Effector CD8-positive, alpha-beta T cell (primary cell): ENCODE measurements at places on chromosomes 2 and 18.

DNA sequence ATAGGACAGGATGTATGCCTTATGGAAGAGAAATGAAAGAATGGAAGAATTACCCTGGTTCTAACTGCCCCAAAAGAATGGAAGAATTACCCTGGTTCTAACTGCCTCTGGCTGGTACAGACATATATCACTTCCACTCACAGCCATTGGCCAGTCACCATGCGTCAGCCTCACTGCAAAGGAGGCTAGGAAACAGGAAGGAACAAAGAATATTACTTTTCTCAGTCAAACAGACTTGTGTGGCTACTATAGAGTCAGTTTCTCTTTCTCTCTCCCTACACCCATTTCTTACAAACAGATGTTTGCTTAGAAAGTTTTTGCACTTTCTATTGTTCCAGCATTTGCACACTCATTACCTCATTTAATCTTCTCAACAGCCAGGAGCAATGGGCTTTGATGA is 1111.1 kb upstream of the KLHL29 start:
- no peak for DNase-seq

GRCh38 chr2:172571245-172571644 is 15.4 kb downstream of the PDK1 start:
- no peak for DNase-seq

GRCh38 chr2:37793004-37793403 is 121.6 kb upstream of the CDC42EP3 start:
- no peak for DNase-seq

DNA sequence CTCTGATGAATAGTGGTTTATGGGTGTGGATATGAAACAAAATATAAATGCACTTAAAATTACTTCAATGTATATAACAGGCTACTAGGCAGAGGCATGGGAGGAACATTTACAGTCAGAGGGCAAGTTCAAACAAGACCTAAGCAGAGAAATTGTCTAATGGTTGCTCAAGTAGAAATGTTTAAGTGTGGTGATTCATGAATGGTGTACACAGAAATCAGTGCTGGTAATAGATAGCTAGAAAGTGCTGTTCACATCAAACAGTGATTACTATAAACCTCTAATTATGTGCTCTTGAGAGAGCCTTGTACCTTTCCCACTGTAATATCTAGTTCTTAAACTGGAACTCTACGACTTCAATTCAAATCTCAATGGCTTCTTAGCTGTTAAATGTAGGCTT is 485.1 kb downstream of the NRXN1 start:
- no peak for DNase-seq

GRCh38 chr2:159064446-159065301 is 96.2 kb downstream of the TANC1 start:
- no peak for DNase-seq

GRCh38 chr2:55088400-55088799 is 38.1 kb upstream of the RTN4 start:
- no peak for DNase-seq

DNA sequence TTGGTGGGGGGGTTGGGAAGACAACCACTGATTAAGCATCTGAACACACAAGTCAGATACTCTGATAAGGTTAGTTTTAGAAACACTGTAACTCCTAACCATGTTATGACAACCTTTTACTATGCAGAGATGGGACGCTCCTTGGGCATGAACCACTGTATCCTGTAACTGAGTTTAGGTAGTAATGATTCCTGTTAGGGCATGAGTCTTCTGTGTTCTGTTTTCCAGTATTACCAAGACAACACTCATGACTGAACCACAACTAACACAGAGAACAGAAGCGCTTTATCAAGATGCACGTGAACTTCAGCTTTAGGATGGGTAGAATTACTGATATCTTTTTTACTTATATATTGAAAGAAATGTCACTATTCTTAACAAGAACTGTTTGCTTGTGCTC is 14.1 kb upstream of the CREB1 start:
- DNase-seq, result no peak

- DNase-seq, result no peak
Measured at GRCh38 chr2:166627893-166628292, 133.8 kb upstream of the SCN7A start.

- no peak for DNase-seq
Measured at GRCh38 chr2:160570376-160570775, 76.8 kb upstream of the RBMS1 start.

DNA sequence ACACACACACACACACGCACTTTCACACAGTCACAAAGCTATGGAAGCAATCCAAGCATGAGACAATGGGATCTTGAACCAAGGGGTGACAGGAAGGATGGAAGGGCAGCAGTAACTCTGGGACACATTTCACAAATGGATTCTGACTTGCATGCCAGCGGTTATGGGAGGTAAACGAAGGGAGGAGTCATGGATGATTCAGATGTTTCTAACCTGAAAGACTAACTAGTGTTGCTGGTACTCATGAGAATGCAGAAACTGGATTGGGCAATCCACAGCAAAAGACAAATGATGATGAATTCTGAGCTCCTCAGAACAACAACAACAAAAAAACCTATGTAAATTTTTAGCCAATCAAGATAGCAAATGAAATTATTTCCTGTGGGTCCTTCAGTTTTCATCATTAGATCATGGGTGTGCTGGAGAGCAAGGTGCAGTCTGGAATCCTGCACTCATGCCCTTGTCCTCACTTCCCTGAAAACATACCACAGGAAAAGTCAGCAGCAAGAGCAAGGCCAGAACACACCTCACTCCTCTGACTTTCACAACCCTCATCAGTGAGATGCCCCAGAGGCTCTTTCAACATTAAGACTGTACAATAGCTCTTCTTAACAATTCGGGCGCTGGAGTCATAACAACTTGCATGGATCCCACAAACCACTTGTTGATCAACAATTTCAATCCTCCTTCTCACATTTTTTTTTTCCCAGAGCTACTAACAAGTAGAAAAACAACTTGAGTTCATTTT is 32.6 kb downstream of the ABCA12 start:
- DNase-seq, result no peak

DNA sequence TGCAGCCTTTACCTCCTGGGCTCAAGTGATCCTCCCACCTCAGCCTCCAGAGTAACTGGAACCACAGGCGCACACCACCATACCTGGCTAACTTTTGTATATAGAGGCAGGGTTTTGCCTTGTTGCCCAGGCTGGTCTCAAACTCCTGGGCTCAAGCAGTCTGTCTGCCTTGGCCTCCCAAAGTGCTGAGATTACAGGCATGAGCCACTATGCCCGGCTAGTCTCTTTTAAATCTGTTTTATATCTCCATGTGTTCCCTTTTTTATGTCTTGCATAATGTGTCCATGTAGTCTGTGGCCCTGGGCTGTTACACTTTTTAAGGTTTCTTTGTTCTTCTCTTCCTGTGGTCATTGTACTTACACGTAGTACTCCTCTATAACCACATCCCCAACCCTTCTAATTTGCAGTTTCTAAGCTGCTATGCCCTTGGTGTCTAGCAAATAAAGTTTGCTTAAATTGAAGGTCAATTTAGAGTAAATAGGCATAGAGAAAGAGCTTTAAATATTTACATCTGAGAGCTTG is 168.2 kb downstream of the MCFD2 start:
- no peak for DNase-seq

- no peak for DNase-seq
Measured at GRCh38 chr2:151009437-151010175, 252.1 kb downstream of the RBM43 start.
